NCI-H1092 treated with DMSO at 0.1 percent for 48 hours (cell line): ENCODE measurements at places on chromosomes 3 and 15.
A peak's percentile ranks its signal among the peaks of the same experiment; 100 is the strongest.

- DNase-seq: peak; percentile 76
Measured at GRCh38 chr3:52860424-52860768, 25.6 kb upstream of the MUSTN1 start.

DNA sequence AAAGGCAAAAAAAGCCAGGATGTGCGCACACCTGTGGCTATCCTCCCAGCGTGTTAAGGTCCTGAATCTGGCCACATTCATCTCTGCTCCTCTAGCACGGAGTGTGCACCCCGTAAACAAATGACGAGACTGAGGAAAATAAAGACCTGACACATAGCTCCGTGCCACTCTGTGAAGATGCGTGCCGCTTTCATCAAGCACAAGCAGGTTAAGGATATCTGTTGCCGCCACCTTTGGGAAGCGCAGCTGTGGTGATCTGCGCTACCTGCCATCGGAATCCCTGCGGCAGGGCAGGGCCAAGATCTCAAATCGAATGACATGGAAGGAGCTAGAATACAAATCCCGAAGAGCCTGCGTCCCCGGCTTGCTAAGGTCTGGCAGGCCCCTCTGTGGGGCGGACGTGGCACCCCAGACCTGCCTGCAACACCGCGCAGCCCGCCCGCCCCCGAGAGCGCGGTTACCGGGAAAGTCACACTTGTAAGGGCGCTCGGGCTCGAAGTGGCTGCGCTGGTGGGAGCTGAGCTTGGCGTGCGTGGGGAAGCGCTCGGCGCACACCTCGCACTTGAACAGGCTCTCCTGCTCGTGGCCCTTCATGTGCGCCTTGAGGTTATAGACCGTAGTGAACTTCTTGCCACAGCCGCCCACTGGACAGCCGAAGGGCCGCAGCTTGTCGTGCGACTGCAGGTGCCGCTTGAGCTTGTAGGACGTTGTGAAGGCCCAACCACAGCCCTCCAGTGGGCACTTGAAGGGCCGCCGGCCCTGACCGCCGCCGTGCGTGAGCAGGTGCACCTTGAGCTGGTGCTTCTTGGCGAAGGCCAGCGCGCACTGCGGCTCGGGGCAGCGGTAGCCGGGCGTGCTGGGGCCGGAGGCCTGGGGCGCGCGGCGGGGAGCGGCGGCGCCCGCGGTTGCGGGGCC is 936 bp downstream of the ZXDC start:
- peak; percentile 23 for DNase-seq

GRCh38 chr3:153372326-153372725 is 210.3 kb downstream of the RAP2B start:
- DNase-seq: no peak

DNA sequence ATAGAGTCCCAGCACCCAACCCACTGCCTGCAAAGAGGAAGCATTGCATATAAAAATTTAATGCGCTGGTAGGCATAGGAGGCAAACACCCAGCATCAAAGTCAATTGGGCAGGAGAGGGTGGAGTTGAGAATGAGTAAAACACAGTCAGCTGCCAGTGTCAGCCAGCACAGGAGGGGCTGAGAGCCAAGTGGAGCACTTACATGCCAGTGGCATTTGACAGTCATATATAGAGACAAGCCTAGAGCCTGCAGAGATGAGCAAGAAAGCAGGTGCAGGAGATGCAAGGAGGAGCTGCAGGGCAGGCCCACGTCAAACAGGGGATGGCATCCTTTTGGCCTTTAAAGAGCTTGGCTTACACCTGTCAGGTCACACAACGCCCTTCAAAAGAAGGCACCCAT is 27.6 kb upstream of the ZFAND6 start:
- DNase-seq: peak; percentile 32

DNA sequence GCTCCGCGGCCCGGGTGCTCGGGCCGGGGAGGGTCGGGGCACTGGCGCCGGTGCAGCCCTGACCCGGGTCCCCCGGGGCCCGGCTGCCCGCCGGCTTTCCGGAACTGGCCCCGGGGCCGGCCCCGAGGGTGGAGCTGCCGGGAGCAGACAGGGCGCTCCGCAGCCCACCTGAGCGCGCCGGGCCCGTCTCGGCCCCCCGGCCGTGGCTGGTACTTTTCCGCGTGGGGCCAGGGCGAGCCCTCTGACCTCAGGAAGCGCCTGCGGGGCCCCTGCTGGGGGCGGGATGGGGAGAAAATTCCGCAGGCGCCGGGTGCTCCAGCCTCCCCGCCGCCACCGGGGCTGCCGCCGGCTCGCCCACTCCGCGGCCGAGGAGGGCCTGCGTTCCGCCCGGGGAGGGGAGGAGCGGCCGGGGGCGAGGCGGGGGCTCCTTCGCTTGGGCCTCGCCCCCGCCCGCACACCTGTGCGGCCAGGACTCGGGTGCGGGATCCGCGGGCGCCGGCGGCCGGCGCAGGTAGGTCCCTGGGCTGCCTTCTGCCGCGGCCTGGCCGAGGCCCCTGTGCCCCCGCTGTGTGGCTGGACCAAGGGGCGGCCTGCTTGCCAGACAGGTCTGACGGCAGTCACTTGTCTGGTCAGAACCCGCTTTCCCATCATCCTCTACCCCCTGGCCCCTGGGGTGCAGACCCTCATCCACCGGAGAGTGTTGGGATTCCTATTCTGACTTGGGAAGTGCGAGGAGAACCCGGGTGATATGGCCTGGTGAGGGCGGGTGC is 3.5 kb downstream of the FURIN start:
- DNase-seq: no peak

DNA sequence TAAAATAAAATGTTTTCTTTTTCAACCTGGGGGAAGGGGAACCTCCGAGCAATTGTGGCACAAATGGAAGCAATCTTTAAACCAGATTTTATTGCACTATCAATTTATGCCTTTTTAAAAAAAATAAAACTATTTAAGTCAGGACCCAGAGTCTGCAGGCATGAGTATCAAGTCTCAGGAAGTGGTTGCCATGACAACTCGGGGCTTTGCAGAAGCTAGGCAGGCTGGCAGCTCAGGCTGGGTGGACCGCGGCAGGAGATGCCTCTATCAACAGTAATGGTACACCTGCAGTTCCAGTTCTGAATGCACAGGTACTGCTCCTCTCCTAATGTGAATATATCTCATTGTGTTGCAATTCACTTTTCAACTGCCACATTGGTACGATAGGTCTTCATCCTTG is 447.7 kb downstream of the GABRG3 start:
- no peak for DNase-seq

DNA sequence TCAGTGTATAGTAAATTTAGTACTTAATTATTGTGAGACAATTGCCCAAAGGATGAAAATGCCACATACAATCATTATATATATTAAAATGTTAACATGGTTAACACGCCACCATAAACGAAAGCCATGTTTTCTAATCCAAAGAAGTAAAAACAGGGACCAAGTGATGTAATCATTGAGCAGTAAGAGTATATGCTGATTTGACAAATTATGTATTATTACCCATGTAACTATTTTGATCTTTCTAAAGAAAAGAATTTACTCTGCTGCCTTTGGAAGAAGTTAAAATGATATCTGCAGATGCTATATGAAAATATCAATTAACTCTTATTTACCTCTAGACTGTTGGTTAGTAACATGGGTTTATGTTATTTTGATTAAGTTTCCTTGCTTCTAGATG is 150.2 kb downstream of the NAALADL2 start:
- DNase-seq: no peak

GRCh38 chr3:59289831-59290230 is 240.0 kb upstream of the CFAP20DC start:
- DNase-seq: no peak

GRCh38 chr3:160643994-160644393 is 33.0 kb upstream of the ARL14 start:
- DNase-seq: no peak

DNA sequence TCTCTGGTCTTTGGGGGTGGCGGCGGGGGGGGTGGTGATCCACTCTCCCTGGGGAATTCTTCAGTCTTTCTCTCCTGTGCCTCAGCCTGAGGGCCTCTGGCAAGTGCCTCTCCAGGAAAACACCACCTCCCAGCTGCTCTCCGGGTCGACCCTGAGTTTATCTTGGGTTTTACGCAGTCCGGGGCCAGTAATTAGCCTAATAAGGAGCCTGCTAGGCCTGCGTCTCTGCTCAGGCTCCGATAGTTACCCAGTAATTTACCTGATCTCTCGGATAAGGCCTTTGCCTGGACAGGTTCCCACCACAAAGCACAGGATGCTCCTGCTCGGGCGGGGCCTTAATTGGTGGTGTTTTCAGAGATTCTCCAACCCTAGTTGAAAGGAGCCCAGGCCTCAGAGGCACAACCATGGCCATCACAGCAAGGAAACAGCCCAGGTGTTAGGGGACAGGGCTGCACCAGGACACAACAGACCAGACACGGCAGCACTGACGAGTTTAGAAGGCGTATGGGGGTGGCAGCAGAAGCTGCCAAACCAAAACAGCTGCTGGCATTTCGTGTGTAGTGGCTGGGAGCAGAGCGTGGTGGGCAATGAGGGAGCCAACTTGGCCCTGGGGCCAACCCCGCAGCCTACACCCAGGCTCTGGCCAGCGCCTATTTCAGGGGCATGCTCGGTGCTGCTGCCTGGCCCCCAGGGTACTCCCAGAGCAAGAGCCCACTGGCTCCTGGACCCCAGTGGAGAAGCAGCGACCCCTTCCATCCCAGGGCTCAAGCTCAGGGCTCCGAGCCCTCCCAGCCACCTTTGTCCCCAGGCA is 71.4 kb downstream of the KLF13 start:
- DNase-seq: no peak

DNA sequence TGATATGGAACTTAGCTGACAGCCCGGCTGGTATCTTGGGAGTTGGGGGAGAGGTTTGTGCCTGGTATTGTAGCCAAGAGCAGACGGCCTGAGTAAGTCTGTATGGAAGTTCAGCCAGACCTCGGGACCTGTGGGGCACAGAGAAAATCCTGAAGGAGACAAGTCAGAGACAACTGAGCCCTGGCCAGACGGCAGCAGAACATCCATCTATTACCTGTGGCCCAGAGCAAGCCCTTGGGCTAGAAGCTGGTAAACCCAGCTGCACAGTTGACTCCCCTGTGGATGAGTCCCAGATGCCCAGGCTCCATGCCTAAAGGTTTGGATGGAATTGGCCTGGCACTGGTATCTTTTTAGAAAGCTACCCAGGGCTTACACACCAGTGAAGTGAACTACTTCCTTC is 70.4 kb upstream of the DLG1 start:
- no peak for DNase-seq

- DNase-seq: no peak
Measured at GRCh38 chr3:192850451-192850981, 67.1 kb downstream of the MB21D2 start.

DNA sequence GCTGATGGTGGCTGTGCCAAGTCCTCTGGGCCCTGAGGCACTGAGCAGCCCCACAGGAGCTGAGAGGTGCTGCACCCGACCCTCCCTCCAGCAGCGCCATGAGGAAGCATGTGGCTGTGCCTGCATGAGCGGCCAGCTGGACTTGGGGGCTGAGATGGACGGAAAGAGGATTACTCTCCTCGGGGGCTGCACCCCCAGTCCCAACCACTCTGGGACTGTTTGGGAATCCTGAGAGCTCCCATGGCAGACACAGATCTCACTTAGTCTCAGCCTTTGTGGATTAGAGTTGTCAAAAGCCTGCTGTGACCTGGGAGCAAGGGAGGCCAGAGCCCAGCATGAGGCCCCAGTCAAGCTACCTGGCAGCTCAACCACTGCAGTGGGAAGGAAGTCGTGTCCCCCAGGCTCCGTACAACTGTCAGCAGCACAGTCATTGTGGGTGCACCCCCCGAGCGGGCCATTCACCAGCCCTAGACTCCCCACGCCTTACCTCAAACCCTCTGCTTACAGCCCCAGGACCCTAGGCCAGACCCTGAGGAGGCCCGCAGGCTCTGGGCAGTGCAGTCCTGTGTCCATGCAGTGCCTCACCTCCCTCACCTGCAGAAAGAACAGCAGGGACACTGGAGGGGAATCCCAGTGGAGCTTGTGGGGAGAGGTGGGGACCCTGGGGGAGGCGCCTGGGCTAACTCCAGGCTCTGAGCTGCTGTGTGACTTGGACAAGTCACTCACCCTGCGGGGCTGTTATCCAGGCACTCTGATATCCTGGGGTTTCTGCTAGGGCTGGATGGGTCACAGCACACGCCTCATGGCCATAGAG is 17.1 kb downstream of the PRR23E start:
- DNase-seq: peak; percentile 56

DNA sequence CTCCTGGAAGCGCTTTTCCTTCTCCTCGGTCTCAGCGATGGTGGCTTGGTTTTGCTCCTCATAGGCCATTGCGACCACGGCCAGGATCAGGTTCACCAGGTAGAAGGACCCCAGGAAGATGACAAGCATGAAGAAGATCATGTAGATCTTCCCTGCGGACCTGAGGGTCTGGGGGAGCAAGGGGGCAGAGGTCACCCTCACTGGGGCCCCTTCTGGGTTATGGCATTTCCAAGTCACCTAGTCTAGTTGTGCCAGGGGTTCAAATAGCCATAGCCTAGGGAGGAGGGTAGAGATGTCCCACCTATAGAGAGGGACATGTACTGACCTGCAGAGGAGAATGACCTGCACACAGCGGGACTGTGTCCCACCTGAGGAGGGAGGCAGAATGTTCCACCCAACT is 43.5 kb downstream of the SCN5A start:
- no peak for DNase-seq
